ENCODE measurements at places on chromosomes 2 and 18. TPM values are rescaled to one million over a fixed set of nuclear protein-coding genes. Genes with fewer than 3 reads are reported as not detected.

The TWIST2 gene
- 15.8 TPM for total RNA-seq

The NDC80 gene
- total RNA-seq: 5.0 TPM

The SLC14A1 gene
- 5.6 TPM for total RNA-seq

The TANC1 gene
- total RNA-seq: 11.9 TPM

The RAPGEF4 gene
- 1.3 TPM for total RNA-seq

The DSG1 gene
- total RNA-seq: not detected

The SERPINB11 gene
- not detected for total RNA-seq

The ZNF521 gene
- 35.7 TPM for total RNA-seq

The INPP5D gene
- 0.98 TPM for total RNA-seq

- DNase-seq: no peak
Measured at GRCh38 chr2:157444641-157445040, 752 bp upstream of the CYTIP start.

DNA sequence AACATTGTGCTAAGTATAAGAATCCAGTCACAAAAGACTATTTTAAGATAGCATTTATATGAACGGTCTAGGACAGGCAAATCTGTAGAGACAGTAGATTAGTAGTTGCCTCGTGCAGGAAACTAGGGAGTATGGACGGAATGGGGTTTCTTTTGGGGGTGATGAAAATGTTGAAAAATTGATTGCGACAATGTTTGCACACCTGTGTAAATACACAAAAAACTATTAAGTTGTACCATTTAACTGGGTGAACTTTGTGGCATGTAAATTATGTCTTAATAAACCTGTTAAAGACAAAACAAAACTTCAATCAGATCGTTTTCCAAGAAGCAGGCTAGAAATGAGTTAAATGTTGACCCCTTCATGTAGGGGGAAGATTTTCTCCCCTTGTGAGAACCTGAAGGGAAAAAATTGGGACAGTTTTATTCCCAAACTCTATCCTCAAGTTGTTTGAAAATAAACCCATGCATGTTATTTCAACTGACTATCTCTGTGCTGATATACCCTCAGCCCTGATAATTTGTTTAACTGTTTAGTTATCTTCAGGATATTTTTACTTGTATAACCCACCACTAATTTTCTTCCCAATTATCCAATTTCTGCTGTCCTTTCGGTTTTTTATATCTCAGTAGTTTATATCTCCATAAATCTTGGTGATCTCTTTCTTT is 87.2 kb downstream of the CAMKMT start:
- DNase-seq: no peak

GRCh38 chr18:77074431-77074830 is 58.2 kb downstream of the MBP start:
- DNase-seq: no peak

- DNase-seq: peak; percentile 98
Measured at GRCh38 chr18:45169610-45170009, 445.7 kb upstream of the SLC14A2 start.

GRCh38 chr18:8695932-8696517 is 9.3 kb upstream of the MTCL1 start:
- DNase-seq: no peak

DNA sequence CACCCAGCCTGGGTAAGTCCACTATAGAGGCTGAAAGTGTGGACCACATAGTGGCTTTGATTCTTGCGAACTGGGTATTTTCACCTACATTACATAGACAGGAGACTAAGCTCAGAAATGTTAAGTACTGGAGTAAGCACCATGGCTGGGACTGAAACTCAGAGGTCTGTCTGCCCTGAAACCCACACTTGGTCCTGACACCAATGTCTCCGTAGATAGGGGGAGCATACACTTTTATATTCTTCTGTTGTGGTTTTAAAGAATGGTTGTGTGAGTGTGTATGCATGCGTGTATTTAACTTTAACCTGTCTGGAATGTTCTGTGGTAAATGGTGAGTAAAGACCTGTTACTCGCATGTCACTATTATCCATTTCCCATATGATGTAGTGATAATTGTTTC is 10.3 kb upstream of the NPPC start:
- DNase-seq: no peak

DNA sequence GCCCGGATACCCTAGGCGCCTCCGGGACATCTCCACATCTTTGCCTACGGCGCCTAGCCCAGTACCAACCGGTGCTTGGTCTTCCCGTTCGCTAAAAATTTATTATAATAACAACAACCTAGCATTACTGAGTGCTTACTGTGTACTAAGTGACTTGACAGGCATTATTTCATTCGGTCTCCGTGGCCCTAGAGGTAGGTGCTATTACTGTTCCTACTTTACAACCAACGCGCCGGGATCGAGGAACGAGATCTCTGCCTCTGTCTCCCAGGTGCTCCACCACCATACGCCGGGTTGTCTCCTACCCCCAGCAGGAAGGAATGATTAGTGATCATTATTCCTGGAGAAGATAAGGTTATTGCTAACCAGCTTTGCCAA is 657 bp upstream of the BIN1 start:
- DNase-seq: peak; percentile 34

GRCh38 chr2:48233005-48233404 is 296.9 kb upstream of the STON1 start:
- DNase-seq: no peak

GRCh38 chr2:40304340-40304739 is 147.6 kb downstream of the SLC8A1 start:
- no peak for DNase-seq

GRCh38 chr2:106537047-106537446 is 49.9 kb downstream of the CD8B2 start:
- no peak for DNase-seq

DNA sequence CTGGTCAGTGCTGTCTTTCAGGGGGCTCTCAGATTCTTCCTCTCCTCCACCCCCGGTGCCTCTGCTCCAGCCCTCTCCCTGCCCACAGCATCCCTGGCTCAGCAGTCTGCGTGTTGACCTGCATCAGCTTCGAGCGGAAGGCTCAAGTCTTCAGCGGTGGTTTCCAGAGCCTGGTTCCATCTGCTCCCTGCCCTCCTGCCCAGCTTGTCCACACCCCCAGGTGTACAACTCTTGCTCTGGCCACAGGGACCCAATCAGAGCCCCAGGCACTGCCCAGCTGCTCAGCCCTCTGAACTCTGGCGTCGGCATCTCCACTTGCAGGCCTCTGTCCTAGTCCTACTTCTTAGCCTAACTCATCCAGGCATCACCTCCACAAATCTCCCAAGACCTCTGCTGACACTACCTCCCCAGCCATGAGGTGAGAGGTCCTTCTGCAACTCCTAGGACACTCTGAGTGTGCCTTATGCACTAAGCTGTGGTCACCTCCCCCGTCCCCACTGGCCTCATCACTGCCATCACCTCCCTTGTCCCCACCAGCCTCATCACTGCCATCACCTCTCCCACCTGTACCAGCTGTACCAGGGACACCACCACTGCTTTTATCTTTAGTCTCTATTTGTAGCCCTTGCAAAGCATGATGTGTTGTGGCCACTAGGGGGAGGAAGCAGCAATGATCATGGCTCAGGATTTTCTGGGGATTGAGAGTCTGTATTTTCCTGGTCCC is 60.9 kb downstream of the EDAR start:
- peak; percentile 69 for DNase-seq
